ENCODE measurements at places on chromosomes 2 and 18.

- DNase-seq = no peak
Observed at GRCh38 chr2:180177534-180177933, 170.4 kb upstream of the CWC22 start.

GRCh38 chr2:83970217-83970929 is 488.7 kb downstream of the SUCLG1 start:
- DNase-seq = no peak

GRCh38 chr18:62678847-62679485 is 36.4 kb upstream of the PHLPP1 start:
- DNase-seq = no peak

DNA sequence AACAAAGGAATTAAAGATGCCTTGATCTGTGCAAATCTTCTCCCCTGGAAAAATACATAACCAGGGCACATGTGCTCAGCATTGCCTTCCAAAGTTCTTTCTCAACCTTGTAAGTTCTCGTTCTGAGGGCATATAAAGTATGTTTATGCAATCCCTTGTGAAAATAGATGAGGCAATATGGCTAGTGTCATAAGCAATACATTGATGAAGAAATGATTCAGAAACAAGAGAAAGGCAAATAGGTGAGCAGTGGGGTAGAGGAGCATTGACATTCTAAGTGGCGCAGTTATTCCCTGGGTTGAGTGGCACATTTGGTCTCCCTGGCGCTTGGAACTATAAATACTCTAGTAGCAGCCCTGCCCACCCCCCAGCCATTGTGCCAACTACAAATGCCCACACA is 57.4 kb upstream of the PGAP1 start:
- no peak for DNase-seq

DNA sequence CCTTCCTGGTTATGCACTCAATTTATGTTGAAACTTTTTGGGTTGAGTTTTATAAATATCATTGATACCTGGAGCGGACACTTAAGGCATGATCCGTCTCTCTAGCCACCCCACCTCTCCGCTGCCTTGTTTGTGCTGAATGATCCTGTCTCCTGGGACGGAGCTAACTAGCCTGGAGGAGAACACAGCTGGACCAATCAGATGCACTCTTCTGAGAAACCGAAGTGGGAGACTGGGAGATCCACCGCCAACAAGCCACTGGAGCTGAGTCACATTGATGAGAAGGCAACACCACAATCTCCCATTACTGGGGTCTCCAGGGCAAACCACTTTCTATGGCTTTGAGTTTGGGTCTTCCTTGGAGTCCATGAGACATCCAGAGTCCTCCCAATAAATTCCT is 29.3 kb downstream of the CYP26B1 start:
- DNase-seq = no peak

DNA sequence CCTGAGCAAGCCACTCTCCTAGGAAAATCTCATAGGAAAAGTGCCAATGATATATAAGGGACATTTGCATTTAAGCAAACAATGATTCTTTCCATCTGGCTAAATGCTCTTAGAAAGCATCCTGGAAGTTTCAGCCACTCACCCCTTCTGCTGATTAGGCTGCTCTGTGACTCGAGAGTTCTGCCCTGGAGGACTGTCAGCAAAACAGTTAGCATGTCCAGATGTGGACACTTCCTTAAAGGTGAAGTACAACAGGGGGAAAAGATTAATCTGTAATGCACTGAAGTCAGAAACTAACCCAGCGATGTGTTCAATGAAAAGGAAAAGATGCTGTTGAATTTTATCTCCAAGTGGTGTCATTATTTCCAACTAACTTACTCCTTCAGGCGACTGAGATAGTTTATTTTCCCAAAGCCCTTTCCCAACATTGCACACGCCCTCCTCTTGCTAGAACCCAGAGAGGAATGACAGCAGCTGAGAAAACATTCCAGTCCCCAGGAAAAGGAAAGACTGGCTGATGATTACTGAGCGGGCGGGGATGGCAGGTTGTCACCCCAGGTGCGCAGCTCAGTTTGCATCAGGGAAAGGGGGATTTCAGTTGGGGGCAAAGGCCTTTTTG is 214.0 kb downstream of the SS18 start:
- no peak for DNase-seq

- no peak for DNase-seq
Observed at GRCh38 chr2:178827739-178828485, 20.7 kb upstream of the TTN start.

GRCh38 chr18:51498085-51498855 is 300.8 kb upstream of the MEX3C start:
- no peak for DNase-seq

DNA sequence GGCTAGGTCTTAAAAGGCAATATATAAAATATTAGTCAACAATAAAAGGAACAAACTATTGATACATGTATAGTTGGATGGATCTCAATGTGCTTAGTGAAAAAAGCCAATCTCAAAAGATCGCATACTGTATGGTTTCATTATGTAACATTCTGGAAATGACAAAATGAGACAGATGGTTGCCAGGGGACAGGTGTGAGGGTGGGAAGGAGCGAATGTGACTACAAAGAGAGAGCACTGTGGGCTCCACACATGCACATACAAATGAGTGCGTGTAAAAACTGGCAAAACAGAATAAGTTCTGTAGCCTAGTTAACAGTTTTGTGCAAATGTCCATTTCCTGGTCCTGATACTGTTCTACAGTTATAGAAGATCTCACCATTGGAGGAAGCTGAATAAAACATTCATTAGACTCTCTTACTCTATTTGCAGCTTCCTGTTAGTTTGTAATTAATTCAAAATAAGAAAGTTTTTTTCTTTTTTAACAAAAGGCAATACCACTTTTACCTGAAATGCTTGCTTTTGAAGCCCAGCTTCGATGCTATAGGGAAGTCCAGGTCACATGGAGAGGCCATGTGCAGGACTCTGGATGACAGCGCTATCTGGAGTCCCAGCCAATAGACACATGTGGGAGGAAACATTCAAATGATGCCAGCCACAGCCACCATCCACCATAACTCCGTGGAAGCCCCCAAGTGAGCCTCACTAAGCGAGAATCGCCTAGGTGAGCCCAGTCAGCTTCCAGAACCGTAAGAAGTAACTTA is 21.0 kb upstream of the C2orf80 start:
- no peak for DNase-seq

DNA sequence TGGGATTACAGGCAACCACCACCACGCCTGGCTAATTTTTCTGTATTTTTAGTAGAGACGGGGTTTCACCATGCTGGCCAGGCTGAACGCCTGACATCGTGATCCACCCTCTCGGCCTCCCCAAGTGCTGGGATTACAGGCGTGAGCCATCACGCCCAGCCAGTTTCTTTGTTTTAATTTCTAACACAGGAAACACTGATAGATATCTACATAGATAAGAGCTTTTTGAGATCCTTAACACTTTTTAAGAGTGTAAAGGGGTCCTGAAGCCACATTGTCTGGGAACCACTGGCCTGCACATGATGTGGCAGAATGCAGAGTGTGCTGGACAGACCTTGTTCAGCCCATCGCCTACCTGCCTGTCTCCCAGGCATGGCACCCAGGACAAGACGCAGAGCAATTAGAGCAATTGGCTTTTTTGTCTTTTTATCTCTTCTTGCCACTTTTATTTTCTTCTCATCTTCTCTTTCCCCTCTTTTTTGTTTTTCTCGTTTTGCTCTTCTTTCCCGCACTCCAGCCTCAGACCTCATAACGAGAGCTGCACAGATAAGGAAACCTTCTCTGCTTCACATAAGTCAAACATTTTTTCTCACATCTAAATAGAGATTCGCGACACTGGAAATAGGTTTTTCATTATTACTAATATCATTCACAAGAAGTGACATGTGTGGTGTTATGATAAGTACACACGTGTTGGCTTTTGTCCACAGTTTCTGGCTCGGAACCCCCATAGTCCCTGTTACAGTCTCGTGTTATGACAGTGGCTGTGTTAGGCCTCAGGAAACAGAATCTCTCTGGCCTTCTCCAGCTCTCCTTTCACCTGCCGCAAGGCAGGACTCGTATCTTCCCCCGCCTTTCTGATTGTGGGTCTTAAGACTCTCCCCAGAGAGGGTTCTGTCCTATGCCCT is 25.2 kb upstream of the GPR55 start:
- no peak for DNase-seq

DNA sequence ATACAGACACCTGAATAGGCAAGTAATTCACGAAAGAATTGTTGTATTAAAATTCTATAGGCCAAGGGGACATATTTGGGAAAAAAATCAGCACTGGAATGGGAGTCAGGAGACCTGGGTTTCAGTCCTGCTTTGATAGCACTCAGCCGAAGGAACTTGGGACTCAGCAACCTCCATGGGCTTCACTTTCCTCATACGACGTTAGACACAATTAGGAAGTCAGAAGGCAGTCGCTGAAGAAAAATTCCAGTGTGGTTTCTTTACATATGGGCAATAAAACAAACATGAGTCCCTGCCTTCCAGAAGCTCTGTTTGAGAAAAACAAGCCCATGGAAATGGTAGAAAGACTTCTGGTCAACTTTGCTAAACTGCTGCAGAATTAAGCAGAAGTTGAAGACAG is 15.1 kb upstream of the CYRIA start:
- no peak for DNase-seq

- no peak for DNase-seq
Observed at GRCh38 chr18:13446610-13447461, 228.3 kb downstream of the LDLRAD4 start.

GRCh38 chr2:67516899-67517530 is 119.9 kb downstream of the ETAA1 start:
- DNase-seq = no peak

GRCh38 chr2:220165401-220165800 is 538.0 kb downstream of the SLC4A3 start:
- DNase-seq = no peak

GRCh38 chr18:48354746-48355260 is 54.4 kb downstream of the ZBTB7C start:
- no peak for DNase-seq

DNA sequence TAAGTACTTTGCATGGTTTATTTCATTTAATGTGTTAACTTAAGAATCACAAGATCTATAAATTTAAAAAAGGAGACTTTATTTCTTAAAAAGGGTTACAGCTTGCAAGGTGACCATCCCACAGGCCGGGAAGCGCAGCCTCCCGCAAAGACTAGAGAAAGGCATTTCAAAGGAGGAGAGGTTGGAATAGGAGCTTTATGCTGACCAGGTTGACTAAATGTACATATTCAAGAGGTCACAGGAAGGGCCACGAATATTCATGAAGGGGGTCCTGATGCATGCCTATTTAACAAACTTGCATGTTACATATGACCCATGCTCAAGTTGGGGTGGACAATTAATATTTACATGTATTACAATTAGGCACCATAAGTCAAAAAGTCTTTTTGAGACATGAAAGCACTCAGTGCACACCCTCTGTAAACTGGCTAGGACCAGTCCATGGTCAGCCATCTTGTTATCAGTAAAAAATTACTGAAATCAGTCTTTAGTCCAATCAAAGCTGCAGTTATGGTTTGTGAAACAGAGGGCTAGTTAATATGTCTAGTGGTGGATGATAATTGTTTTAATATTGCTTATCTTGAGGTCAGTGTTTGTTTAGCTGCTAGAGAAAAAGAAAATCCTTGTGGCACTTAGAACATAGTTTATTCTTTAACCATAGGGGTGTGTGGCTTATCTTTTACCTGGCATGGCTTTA is 169.3 kb downstream of the KCNE4 start:
- no peak for DNase-seq

DNA sequence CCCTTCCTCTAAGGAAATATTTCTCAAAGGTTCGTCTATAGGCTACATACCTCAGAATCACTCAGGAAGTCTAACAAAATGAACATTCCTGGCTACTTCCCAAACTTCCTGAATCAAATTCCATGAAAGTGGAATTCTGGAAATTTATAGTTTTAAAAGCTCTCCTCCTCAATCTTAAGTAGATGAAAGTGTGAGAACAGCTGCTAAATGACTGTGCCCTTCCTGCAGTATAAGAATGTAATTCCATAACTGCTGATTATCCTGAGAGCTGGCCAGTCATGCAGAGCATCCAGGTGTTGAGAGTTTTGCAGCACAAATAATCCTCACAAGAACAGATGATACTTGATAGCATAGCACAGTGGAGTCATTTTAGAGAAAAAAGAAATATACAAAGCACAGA is 265.0 kb downstream of the KCNJ3 start:
- no peak for DNase-seq

DNA sequence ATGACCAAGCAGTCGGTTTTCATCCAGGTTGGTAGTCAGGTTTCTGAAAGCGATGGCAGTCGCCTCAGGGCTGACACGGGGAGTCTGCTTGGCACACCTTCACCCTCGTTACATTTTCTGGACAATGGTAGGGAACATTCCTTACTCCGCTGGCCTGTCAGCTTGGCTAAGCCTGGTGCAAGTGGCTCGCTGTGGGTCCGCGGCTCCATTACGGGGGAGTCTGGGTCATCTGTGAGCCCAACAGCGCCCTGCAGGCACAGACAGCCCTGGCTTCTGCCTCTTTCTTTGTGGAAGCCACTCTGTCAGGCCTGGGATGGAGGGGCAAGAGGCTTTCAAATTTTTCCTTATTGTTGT is 95.6 kb downstream of the HDAC4 start:
- DNase-seq = no peak

DNA sequence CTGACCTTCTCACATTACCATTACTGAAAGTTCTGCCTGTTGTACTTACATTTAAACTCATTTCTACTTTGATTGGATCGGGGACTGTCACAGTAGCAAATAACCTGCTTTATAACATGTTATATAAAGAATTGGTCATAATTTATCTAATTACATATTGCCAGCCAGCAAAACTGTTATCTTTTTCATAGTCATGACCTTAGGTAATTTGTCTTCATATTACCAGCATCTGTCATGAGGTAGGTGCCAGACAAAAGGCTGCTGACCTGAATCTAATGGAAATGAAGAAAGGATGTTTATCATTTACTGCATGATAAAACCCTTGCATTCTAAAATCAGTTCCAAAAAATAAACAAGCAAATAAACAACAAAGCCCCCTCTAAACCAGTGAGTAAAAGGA is 89.4 kb upstream of the LRP1B start:
- DNase-seq = no peak

DNA sequence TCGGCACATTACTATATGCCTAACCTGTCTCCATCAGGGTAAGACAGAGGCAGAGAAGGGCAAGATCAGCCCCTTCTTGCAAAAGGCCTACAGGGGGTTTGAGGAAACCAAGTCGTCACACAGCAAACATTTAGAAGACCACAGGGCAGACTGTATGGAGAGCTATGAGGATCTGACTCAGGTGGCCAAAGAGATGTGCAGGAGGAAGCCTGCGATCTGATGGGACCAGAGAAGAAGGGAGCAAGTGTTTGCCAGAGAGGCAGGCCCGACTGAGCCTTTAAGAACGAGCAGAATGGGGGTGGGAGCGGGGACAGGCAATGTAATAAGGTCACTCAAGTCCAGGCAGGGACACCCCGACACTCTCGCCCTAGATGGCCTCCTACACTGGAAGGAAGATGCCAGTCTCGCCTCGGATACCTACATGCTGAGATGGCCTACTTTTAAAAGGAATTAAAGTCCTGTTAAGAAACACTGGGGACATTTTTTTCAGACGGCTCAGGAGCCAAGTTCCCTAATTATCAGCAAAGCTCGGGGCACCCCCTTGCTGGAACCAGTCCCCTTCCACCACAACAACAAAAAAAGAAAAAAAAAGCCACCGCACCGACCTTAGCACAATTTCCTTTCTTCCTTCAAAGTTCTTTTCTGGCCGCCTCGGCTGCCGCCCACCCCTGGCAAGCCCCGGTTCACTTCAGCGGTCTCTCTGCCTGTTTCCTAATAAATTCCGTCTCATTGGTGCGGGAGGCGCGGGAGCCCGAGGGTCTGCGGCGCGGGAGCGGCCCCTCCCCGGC is 1.5 kb downstream of the SFXN5 start:
- DNase-seq = no peak

All from stimulated activated CD8-positive, alpha-beta memory T cell treated with anti-CD3 and anti-CD28 coated beads, Interleukin-15, amount 100 ng/mL, for 24 hours (primary cell).